ENCODE measurements at places on chromosomes 1 and 21. TPM values are rescaled to one million over a fixed set of nuclear protein-coding genes. Genes with fewer than 3 reads are reported as not detected.
A peak's percentile ranks its signal among the peaks of the same experiment; 100 is the strongest.

The CFHR2 gene
- total RNA-seq: not detected

The IFNLR1 gene
- 13.0 TPM for total RNA-seq

The FAM151A gene
- total RNA-seq: not detected

DNA sequence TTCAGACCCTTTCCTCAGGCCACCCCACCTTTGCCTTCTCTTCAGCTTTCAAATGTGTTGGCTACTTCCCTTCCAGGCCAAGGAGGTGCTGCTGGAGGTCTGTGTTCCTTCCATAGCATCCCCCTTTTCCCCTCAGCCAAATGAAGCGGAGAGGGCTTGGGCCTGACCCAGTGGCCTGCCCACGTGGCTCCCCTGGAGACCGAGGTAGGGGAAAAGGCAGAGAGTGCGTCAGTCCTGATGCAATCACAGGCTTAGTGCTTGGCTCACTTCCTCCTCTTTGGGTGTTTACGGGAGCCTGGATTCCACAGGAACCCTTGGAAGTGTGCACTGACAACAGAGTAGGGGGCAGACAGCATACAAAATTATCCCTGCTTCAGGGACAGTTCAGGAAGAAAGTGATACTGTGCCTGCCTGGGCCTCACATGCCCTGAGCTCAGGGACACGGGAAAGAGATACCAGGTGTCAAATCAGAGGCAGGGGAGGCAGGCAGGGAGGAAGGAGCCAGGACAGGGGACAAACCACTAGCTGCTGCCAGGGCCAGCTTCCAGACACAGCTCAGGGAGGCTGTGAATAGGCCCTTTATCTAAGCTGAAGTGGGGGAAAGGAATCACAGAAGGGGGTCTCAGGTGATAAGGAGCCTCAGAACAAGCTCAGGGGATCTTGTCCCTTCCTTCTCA, 16.6 kb upstream of the PTP4A2 start:
- peak; percentile 50 for DNase-seq
- no peaks in the 10 kb centered on the region for H3K27me3 ChIP-seq
- H3K4me3 ChIP-seq: no peak overlapping the region
- peaks cover 38% of the 10 kb centered on the region for H3K4me1 ChIP-seq
- H3K27ac ChIP-seq: peak overlapping the region; percentile 99

- DNase-seq: no peak
- no peaks in the 10 kb centered on the region for H3K4me1 ChIP-seq
- H3K27me3 ChIP-seq: no peaks in the 10 kb centered on the region
- no peak overlapping the region for H3K27ac ChIP-seq
- H3K4me3 ChIP-seq: no peak overlapping the region
- peaks cover 68% of the 10 kb centered on the region for H3K36me3 ChIP-seq
These were observed 18.2 kb downstream of the ADAR start for GRCh38 chr1:154589780-154590179.

DNA sequence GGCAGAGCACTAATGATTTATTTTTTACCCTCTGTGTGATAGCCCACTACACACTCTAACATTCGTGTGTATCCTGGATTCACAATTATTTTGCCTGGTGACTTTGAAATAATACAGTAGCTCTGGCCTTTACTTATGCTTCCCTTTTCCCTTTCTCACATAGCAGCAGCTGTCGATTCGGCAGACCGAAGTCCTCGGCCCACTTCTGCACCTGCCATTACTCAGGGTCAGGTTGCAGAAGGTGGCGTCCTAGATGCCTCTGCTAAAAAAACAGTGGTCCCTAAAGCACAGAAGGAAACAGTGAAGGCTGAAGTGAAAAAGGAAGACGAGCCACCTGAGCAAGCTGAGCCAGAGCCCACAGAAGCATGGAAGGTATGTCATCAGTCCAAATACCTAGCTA, 70.8 kb downstream of the TMEM200B start:
- H3K4me3 ChIP-seq: no peak overlapping the region
- no peaks in the 10 kb centered on the region for H3K27me3 ChIP-seq
- peak overlapping the region; percentile 86 for H3K27ac ChIP-seq
- H3K36me3 ChIP-seq: peaks cover 4% of the 10 kb centered on the region
- DNase-seq: no peak

DNA sequence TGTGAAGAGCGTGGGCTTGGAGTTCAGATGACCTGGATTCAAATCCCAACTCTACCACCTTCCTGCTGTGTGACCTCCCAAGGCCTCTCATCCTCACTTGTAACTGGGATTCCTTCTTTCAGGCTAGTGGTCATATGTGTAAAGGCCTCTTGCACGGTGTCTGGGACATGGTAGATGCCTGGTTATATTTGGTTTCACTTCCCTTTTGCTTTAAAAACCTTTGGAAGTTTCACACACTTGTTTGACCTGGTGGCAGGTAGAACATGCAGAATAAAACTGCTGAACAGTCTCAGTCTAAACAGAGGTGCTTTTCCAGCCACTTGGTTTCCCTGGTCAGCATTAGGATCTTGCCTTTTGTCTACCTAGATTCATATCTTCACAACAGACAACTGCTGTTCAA, 37.0 kb upstream of the RCAN3 start:
- no peak for DNase-seq
- no peaks in the 10 kb centered on the region for H3K27me3 ChIP-seq
- peaks cover 18% of the 10 kb centered on the region for H3K36me3 ChIP-seq
- no peak overlapping the region for H3K27ac ChIP-seq

DNA sequence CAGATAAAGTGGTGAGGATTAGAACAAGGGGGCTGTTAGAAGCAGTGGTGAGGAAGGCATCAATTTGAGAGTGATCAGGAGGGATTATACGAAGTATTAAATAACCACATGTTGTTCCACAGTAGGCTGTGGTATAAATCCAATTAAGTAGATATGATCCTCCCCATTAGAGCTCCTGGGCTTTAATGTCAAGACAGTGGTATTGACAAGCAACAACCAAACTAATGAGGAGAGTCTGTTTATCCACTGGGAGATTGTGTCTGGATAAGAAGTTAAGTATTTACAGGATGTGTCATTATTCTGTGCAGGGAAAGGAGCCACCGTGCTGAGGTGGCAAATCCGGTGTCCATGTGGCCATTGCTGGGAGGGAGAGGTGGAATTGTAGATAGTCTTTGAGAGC, 5.8 kb downstream of the ACTN2 start:
- DNase-seq: no peak
- H3K4me1 ChIP-seq: peaks cover 11% of the 10 kb centered on the region
- H3K27me3 ChIP-seq: peaks cover 43% of the 10 kb centered on the region
- H3K36me3 ChIP-seq: no peaks in the 10 kb centered on the region
- H3K27ac ChIP-seq: no peak overlapping the region

GRCh38 chr21:42626171-42626570, 27.2 kb upstream of the PDE9A start:
- no peaks in the 10 kb centered on the region for H3K4me1 ChIP-seq
- DNase-seq: no peak
- H3K4me3 ChIP-seq: no peak overlapping the region
- no peak overlapping the region for H3K27ac ChIP-seq

DNA sequence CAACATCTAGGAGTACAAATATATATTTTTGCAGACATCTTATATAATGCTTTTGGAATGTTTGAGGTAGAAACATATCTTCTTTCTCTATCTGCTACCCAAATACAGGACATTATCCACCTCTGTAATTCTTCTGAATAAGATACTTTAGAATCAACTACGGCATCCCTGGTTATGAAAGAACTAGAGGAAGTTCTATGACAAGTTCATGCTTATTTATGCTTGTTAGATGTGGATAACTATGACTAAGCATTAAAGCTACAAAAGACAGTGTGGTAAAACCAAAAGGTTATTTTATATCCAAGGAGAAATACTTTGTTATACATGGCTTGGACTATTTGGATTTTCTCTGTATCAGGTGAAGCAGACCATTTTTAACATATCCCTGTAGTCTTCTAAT, 894.0 kb downstream of the KCNT2 start:
- no peaks in the 10 kb centered on the region for H3K27me3 ChIP-seq
- peaks cover 21% of the 10 kb centered on the region for H3K4me1 ChIP-seq
- H3K27ac ChIP-seq: no peak overlapping the region
- no peak overlapping the region for H3K4me3 ChIP-seq
- DNase-seq: no peak

All from mesothelial cell of epicardium (in vitro differentiated cells).